ENCODE measurements at places on chromosomes 5 and 9.
A peak's percentile ranks its signal among the peaks of the same experiment; 100 is the strongest.

GRCh38 chr9:111839987-111840386 lies 45.2 kb upstream of the SHOC1 start:
- no peak for DNase-seq

GRCh38 chr5:177468329-177468684 lies 5.1 kb downstream of the DBN1 start:
- DNase-seq, result no peak

- peak; percentile 43 for DNase-seq
Measured at GRCh38 chr5:109347252-109347888, 62.4 kb downstream of the PJA2 start.

DNA sequence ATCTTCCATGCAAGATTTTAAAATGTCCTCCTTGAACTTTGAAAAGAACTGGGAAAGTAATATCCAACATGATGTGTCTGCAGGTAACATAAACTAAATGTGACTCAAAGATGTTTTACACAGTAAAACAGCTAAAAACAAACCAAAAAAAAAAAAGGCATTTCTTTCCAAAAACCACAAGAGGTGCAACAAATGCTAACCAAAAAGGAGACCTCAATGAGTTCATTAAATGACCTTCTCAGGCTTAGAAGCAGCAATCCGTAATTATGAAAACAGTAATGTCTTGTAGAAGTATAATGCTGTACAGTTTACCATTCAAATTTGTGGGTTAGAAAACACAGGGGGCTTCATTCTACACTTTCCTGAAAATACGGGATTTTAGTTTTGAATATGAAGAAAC lies 2.5 kb downstream of the RNF145 start:
- no peak for DNase-seq

DNA sequence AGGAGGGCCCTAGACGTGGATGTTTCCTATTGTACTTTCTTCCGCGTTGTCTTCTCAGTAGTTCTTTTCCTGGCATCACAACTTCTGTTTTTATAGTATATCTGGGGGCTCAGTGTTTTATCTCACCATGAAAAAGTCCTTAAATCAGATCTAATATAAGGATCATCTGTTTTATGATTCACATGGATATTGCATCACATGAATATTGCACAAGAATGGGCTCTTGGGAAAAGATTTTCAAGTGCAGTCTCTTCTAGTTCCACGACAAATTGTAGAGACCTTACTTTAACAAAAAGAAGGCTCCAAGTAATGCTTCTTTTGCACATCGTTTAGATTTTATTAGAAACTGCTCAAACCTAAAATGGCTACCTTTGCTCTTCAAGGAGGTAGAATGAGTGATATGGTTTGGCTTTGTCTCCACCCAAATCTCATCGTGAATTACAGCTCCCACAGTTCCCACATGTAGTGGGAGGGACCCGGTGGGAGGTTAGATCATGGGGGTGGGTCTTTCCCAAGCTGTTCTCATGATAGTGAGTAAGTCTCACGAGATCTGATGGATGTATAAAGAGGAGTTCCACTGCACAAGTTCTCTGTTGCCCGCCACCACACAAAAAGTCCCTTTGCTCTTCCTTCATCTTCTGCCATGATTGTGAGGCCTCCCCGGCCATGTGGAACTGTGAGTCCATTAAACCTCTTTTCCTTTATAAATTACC lies 53.7 kb upstream of the FAM120A start:
- DNase-seq, result no peak

GRCh38 chr5:164335837-164336236 lies 830.4 kb downstream of the MAT2B start:
- no peak for DNase-seq

DNA sequence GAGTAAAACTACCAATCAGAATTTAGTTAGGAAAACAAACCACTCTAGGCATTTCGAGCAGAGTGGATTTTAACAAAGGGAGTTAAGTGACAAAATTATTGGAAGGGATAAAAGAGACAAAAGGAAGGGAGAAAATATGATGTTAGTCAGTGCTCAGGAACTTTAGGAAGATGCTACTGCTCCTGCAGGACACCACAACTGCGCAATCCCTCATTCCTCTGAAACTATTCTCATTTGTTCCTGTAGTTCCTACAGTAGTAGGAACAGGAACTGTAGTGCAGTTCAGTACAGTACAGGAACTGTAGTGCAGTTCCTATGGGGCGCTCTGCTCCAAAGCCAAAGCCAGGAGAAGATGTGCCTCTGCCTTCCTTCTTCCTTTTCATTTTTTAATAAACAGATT lies 29.9 kb upstream of the MEGF10 start:
- no peak for DNase-seq

DNA sequence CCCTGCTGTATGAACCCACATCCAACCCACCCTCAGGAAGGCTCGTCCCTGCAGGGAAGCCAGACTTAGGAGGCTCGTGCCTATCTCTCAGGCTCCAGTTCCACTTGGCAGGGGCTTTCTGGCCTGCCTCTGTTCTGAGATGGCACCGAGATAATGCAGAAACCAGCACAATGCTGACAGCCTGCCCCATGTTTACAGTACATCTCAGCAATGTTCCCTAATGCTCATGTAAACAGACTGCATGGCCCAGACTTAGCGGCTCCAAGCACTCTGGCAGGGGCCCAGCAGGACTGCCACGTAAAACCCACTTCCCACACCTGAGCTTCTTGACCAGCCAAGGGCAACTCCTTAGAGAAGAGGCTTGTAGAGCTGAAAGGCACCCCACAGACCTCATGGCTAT lies 499.5 kb upstream of the BRINP1 start:
- no peak for DNase-seq

DNA sequence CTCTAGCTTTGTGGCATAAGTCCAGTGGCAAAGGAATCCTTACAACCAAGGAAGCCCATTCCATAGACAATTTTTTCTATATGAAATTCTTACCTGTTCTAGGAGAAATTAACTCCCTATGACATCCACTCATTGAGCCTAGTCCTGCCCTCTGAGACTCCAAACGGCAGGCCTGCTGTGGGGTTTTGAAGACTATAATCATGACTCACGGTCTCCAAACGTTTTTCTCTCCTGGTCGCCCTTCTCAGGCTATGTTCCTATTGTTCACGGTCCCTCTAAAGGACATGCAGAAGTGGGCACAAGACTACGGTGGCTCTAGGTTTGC lies 611 bp downstream of the EXOSC3 start:
- DNase-seq, result no peak

DNA sequence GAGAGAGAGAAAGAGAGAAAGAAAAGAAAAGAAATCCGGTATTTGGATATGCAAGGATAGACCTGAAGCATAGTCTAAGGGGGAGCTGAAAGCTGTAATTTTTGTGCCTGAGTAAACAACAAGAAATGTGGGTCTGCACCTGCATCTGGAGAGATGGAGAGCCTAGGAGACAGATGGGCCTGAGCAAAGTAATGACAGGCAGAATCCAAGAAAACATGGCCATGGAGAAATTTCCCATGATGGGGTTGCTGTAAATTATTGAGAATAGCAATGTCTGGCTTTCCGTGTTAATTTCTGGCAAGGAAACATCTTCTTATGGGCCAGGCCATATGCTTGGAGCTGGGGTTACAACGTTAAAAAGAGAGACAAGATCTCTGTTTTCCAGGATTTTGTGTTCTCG lies 40.2 kb downstream of the YIPF5 start:
- no peak for DNase-seq

- DNase-seq, result peak; percentile 42
Measured at GRCh38 chr9:129177443-129177790, 644 bp downstream of the IER5L start.

DNA sequence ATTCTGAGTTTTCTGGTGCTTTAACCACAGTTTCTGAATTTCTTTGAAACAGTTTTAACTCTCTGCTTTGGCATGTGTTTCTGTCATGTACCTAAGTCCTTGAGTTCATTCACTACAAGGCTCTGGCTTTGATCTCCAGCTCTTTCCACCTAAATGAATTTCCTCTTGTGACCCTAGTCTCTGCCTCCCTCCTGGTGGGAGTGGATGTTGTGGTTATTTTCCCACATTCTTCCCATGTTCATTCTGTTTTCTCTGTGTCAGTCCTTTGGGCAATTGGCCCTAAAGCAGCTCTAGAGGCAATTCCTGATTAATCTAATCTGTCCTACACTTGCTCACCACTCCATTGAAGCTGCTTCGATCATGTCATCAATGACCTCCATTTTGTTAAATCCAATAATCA lies 28.4 kb upstream of the DPYSL3 start:
- peak; percentile 14 for DNase-seq

GRCh38 chr9:113770396-113770795 lies 105.7 kb upstream of the ZNF618 start:
- no peak for DNase-seq

GRCh38 chr9:86315078-86315477 lies 32.7 kb upstream of the ISCA1 start:
- DNase-seq, result no peak

DNA sequence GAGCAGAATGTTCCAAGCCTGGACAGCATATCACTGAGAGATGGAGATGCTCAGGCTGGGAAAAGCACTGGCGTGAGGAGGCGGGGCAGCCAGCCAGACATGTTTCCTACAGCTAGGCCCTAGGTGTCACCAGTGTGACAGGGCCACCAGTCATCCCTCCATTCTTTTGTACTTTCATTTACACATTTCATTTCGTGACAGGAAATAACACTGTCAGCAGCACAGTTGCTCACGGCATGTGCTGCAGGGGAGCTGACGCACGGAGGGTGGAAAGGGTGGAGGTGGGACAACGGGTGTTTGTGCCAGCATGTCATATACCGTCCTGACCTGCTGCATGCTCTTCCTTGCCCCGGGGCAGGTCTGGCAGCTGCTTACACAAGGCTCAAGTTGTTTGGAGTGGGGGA lies 14.8 kb upstream of the CEMIP2 start:
- DNase-seq, result no peak

DNA sequence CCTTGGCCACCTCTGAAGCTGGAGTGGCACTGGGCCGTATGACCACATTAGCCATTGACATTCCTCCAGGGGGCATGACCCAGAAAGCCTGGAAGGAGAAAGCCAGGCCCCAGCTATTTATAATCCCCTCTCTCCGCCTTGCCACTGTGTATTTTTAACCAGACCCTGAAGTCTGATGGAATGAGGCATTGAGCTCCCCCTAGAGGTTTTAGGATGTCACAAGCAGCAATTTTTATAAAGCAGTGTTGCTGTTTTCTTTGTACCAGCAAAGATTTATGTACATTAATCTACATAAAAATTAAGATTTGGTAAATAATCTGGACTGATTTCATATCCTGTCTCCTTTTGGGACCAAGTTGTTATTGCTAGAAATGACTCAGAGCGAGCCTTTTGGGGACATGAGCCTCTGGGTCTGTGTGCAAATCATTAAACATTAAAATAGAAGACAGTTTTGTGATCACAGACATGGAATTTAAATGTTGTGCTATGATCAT lies 127.1 kb downstream of the TRIO start:
- DNase-seq, result peak; percentile 87

DNA sequence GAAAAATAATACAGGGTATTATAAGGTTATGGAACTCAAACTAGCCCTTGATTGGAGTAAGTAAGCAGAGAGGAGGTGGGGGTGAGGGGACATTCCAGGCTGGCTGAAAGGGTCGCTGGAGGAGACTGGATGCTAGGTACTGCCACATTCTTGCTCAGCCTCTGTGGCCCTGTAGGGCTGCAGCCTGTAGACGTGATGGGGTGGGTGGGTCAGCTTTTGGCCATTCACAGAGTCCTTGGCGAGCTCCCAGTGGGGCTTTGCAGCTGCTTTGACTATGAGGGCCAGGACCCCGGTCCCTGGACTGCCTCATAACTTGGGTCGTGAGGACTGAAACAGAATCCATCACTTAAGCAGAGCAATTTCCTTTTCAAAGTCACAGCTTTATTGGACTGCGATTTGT lies 4.2 kb upstream of the GDNF start:
- no peak for DNase-seq

DNA sequence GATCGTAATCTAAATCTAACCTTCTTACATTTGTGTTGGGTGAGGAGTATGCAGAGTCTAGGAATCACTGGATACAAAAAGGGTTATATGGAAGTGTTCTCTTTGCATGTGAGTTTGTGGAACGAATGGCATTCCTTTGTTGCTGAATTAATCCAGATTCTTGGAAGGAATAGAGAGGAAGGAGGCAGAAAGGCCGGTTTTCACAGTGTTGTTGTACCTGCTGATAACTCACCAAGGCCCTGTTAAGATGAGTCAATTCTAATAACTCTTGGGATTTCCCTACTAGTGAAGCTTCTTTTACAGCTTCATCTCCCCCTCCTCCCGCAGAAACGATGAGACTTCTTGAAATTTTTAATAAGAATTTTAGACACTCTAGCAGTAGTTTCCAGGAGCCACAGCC lies 84.0 kb downstream of the ZSWIM6 start:
- no peak for DNase-seq

DNA sequence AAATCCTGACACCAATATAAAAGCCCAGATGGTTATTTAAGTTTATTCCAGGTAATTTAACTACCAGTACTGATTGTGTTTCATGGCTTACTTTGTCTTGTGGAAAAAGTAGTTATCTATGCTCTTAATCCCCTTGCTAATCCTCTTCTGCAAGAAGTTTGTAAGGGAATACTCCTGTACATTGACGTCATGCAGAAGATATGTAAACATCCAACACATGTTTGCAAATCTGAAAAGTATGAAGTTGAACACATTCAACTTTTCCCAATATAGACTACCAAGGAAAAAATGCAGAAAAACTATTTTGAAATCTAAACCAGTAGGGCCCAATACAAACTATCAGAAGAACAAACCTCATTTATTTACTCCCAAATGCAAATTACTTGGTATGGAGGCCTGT lies 56.3 kb upstream of the ELL2 start:
- peak; percentile 77 for DNase-seq

DNA sequence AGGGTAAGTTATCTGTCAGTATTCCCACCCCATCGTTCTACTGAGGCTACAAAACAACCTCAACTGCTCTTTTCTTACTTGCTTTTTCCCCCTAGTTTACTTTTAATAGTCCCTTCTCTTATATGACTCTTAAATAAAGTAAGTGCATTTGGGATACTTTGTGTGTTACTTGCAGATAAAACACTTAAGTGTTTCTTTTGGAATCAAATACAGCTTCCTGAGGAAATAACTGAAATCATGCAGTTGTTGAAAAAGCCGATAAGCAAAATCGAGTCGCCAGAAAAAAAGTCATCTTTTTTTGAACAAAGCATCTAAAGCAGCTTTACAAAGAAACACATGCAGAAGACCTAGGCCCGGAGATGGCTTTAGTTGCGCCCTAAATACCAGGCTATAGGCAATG lies 53.5 kb upstream of the EPB41L4A start:
- DNase-seq, result no peak

DNA sequence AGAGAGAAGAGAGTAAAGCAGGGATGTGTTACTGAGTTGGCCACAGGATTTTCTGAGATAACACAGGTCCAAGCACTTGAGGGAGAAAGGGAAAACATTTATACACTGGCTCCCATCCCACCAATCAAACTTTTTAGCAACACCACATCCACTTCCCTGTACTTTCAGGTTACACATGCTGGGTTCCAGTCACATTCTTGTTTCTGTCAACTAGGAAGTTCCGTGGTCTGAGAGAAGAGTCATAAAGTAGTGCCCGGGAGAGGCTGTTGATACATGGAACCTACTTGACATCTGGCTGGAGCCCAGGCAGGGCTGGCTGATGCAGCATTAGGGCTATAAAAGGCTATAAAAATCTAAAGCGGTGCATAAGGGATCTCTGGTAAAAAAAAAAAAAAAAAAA lies 473.9 kb upstream of the COX7C start:
- DNase-seq, result no peak

All from NCI-H82 (cell line).